Hindlimb muscle (tissue), 1 donor: ENCODE measurements at places on chromosomes 1 and 21. TPM values are rescaled to one million over a fixed set of nuclear protein-coding genes. Genes with fewer than 3 reads are reported as not detected.

FAM72C gene
- polyA plus RNA-seq: not detected

INAVA gene
- 4.6 TPM for polyA plus RNA-seq

PIGV gene
- 9.8 TPM for polyA plus RNA-seq

- no peak for DNase-seq
Measured at GRCh38 chr1:171948511-171948910, 107.2 kb downstream of the DNM3 start.

- DNase-seq: no peak
Measured at GRCh38 chr1:173590557-173590956, 12.3 kb downstream of the SLC9C2 start.
